ENCODE measurements at places on chromosomes 1 and 21.

DNA sequence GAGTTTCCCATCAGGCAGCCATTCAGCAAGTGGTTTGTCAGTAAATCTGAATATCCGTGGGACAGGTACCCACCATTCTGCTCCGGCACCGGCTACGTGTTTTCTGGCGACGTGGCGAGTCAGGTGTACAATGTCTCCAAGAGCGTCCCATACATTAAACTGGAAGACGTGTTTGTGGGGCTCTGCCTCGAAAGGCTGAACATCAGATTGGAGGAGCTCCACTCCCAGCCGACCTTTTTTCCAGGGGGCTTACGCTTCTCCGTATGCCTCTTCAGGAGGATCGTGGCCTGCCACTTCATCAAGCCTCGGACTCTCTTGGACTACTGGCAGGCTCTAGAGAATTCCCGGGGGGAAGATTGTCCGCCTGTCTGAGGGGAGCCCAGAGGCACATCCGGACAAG lies 48.4 kb downstream of the B3GALT5 start:
- DNase-seq, result no peak

GRCh38 chr1:97412737-97413136 lies 508.1 kb downstream of the DPYD start:
- no peak for DNase-seq

GRCh38 chr1:3481836-3482375 lies 27.4 kb downstream of the ARHGEF16 start:
- no peak for DNase-seq

GRCh38 chr21:43975469-43976098 lies 36.5 kb upstream of the TRAPPC10 start:
- peak; percentile 82 for DNase-seq

DNA sequence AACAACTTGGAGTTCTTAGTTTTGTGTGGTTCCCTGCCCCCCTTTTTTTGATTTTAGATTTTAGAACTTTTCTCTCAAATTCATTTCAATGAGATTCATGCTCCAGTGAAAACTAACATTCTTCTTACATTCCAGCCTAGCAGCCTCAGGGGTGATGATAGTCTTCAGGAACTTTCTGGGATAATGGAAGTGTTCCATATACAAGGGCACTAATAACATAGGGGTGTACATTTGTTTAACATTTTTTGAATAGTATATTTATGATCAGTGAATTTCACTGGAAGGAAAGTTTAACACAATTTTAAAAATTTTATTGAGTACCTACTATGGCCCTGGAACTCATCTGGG lies 61.4 kb upstream of the ZNF648 start:
- no peak for DNase-seq

GRCh38 chr1:221711063-221711577 lies 30.8 kb downstream of the DUSP10 start:
- no peak for DNase-seq

GRCh38 chr1:2104621-2105427 lies 54.6 kb downstream of the PRKCZ start:
- DNase-seq, result no peak

DNA sequence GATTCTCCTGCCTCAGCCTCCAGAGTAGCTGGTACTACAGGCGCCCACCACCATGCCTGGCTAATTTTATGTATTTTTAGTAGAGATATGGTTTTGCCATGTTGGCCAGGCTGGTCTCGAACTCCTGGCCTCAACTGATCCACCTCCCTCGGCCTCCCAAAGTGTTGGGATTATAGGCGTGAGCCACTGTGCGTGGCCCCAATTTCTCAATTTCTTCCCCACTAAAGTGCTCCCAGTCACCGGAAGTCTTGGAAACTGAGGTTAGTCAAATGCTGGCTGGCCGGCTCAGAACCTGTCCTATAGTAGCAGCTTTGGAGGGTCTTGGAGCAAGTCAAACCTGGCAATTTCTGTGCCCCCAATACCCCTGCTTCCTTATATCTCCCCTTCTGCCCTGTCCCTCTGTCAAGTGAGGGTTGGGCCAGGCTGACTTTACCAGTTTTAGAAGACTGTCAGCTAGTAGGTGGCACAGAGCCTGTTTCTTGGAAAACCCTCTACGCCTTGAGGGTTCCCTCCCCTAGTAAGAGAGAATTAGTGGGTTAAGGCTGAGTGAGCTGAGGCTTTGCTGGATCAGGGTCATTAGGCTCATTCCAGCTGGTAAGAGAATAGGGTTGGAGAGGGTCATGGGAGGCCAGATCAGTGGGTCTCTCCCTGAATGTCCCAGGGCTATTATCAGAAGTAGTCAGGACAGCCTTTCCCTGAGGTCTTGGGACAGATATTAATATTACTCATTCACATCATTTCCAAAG lies 8.3 kb upstream of the EPB41 start:
- DNase-seq, result no peak

GRCh38 chr1:183304440-183305107 lies 113.6 kb downstream of the NMNAT2 start:
- DNase-seq, result no peak

DNA sequence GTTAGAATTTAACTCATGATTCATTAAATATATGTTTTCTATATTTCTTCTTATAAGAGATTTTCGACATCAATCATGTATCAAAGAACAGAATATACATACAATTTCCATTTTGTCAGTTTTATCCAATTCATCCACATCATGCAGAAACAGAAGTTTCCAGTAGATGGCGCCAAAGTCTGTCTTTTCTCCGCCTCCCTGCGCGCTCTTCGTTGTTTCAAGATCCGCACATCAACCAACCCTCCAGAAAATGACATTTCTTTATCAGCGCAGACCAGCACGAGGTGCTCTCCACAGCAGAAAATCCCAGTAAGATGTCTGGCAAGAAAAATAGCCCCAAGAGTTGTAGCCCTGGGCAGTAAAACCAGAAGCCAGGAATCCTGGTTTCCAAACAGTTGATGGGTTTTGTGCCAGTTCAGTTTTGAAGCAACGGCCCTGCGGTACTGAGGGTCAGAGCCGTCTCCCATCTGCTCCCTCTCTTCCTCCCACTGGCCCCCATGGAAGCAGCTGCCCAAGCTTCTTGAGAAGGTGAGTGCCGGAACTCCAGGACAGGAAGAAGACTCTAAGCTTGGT lies 38.6 kb upstream of the GPR137B start:
- peak; percentile 14 for DNase-seq

DNA sequence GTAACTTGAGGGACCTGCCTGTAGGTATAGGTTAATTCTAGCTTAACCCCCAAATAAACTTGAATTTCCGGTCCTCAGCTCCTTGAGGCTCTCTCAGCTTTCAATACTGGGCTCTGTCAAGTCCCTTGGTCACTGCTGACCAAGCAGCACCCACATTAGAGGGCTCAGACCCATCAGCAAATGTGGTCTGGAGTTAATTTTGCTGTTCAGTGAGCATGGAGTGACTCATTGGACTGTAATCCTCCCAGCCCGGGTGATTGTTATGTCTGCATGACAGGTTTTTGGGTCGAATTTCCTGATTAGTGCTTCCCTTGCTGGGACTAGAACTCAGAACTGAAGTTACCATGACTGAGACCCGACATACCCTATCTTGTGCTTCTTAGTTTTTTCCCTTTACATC lies 130.6 kb downstream of the URB2 start:
- DNase-seq, result no peak

- DNase-seq, result no peak
Observed at GRCh38 chr1:9069326-9070100, at the start of gene SLC2A5. TSS of gene SLC2A5 (minus strand) at chr1:9069635. CDS start at chr1:9069536, 99 bp downstream.

DNA sequence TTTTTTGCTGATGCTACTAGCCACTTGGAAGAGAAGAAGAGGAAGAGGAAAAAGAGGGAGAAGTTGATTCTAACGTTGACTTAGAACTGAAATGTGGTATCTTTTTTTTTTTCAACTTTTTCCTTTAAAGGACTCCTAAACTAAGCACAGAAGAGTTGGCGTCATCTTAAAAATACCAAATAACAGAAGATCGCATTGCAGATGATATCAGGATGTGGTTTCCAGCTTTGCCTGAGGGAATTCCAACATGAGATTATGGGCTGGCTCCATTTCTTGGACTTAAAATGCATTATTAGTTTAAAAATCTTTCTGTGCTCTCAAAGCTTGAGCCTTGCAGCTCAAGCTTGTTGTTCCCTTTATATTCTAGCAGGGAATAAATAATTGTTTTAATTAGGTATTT lies 29.8 kb downstream of the WDR3 start:
- no peak for DNase-seq

All from activated naive CD4-positive, alpha-beta T cell (primary cell).